ENCODE measurements at places on chromosomes 4 and X.

DNA sequence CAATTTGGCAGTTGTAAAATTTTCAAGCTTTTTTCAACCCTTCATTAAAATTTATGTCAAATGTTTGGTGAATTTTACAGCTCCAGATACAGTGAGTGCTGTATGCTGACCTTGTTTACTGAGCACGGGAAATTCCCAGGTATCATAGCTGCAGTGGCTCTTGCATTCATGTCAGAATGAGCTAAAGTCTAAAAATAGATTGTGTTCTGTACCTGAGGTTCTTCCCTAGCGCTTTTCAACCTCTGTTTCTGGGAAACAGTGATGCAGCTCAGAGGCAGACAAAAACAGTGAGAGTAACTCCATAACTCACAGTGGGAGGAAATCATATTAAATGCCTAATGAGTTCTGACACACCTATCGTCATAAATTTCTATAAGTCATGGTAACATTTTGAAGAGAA lies 393.8 kb upstream of the GNPDA2 start:
- DNase-seq: no peak

- DNase-seq: no peak
Measured at GRCh38 chr4:1219566-1219950, 29.4 kb downstream of the CTBP1 start.

DNA sequence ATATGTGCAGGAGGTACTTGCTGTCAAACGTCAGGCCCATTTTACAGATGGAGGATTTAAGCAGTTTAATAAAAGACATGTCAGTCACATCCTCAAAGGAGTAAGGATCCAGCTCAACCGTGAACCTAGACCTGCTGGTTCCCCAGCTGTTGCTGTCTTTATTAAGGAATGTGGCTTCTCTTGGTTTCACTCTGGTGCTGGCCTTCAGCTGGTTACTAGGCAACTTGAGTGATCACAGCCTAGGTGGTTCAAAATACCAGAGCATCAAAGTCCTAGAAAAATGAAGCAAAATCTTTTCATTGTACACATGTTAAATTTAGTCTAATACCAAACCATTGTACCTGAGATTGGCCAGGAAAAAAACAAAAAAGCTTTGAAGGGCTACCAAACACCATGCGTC lies 32.7 kb upstream of the GLRA2 start:
- no peak for DNase-seq

DNA sequence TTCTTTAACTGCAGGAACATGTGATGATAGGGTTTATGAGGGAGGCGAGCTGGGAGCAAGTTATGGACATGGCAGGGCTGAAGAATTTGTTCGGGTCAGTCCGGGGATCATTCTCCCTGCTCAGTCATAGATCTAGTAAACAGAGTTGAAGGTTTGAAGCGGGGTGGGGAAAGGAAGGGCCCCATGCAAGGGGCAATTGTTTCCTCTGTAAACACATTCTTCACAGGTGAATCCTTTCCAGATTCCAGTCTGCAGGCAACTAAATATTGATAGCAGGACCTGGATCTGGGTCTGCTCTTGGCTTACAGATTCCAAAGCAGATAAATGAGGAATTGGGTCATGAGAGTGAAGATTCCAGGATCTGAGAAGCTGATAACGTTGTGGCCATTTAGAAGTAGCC lies 44.3 kb upstream of the ARHGAP24 start:
- no peak for DNase-seq

- DNase-seq: no peak
Measured at GRCh38 chr4:174989791-174990190, 71.6 kb downstream of the ADAM29 start.

GRCh38 chr4:181525634-181526033 lies 717.6 kb upstream of the TENM3 start:
- DNase-seq: no peak

- DNase-seq: no peak
Measured at GRCh38 chrX:114372937-114373336, 210.9 kb upstream of the HTR2C start.

GRCh38 chrX:16807548-16807947 lies 21.3 kb downstream of the TXLNG start:
- DNase-seq: no peak

DNA sequence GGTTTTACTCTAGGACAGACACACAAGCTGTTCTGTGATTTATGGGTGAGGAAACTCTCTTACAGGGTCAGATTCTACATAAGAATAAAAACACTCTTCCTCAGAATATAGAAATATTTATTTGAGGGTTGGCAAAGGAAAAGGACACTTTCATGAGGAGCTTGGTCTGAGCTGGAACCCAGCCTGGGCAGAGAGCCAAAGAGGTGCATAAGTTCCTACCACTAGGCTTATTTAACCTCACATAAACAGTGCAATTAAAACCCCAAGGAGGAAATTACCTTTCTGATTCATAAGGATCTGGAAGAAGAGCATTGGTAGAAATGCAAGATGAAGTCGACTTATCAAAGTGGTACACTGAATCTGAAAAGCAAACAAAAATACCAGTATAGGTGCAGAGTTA lies 32.9 kb downstream of the SETD7 start:
- no peak for DNase-seq

GRCh38 chrX:13387666-13388494 lies 68.0 kb upstream of the ATXN3L start:
- no peak for DNase-seq

DNA sequence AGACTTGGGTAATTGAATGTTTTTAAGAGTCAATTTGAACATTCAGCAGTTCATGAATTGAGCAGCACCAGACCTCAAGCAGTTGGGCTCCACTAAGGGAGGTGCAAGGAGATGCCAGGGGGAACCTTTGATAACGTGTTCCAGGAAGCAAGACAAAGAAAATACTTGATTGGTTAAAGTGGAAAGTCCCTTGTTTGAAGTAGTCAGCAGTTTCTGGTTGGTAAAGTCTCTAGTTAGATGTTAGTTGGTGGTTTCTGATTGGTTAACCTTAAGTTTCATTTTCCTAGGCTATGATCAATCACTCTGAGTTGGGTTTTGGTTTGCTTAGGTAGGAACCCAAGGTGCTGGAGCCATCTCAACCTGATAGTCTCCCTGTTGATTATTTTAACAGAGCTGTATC lies 4.0 kb downstream of the HERC6 start:
- no peak for DNase-seq

DNA sequence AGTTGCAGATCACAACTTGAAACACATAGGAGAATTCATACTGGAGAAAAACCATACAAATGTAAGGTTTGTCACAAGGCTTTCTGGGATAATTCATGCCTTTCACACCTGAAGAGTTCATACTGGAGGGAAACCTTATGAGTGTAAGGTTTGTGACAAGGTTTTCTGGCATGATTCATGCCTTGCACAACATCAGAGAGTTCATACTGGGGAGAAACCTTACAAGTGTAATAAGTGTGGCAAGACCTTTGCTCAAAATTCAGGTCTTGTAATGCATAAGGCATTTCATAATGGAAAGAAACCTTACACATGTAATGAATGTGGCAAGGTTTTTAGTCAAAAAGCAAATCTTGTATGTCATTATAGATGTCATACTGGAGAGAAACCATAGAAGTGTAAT lies 58.8 kb upstream of the ENPEP start:
- DNase-seq: no peak

- no peak for DNase-seq
Measured at GRCh38 chr4:37471971-37472370, 214.2 kb downstream of the RELL1 start.

- no peak for DNase-seq
Measured at GRCh38 chrX:97797076-97797475, 913.4 kb downstream of the RPA4 start.

DNA sequence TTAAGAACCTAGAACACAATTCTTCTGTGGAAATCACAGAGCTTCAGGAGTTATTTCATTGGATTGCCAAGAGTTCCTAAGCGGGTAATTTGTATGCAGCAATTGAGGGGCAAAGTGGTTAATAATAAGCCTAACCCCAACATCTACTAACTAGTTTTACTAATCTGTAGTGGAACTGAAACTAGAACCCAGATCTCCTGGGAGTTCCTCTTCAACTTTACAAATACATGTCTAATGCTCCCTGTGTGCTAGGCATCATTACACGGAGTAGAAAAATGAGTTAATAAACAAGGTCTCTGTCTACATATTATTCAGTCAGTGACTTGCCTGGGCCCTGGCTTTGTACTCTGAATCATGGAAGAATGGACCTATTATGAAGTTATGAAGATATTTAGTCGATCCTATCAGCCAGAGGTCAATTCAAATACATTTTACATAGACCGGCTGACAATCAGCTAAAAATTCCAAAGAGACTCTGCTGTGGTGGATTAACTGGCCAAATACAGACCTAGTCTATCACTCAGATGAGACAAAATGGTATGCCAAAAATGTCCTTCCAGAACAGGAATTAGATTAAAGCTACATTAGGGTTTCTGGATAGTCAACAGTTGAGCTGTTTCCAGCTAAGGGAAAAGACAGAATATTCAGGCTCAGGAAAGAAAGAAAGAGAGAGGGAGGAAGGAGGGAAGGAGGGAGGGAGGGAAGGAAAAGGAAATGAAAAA lies 326.0 kb downstream of the FBXW7 start:
- DNase-seq: no peak

- no peak for DNase-seq
Measured at GRCh38 chr4:146269228-146269653, 54.9 kb downstream of the REELD1 start.

- no peak for DNase-seq
Measured at GRCh38 chr4:182975806-182976205, 58.6 kb upstream of the DCTD start.

DNA sequence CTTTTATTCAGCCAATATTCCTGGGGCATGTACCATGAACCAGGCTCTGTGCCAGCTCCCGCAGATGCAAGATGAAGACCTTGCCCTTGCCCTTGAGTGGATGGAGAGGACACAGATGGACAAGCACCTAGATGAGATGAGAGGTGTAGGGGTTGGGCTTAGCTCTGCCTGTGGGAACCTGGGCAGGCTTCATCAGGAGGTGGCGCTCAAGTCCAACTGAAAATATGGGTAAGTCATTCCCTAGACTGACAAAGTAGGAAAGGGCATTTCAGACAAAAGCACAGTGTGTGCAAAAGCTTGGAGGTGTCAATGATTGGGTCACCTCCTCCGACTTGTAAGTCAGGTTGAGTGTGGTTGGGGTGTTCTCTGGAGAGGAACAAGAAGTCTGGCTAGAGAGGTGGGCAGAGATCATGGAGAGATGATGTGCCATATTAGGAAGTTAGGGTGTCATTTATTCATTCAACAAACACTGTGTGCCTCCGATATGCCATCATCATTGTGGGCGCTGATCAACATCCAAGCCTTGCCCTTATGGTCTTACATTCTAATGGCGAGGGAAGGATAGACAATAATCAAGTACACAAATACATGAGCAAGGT lies 64.6 kb downstream of the ANAPC4 start:
- DNase-seq: peak; percentile 34

DNA sequence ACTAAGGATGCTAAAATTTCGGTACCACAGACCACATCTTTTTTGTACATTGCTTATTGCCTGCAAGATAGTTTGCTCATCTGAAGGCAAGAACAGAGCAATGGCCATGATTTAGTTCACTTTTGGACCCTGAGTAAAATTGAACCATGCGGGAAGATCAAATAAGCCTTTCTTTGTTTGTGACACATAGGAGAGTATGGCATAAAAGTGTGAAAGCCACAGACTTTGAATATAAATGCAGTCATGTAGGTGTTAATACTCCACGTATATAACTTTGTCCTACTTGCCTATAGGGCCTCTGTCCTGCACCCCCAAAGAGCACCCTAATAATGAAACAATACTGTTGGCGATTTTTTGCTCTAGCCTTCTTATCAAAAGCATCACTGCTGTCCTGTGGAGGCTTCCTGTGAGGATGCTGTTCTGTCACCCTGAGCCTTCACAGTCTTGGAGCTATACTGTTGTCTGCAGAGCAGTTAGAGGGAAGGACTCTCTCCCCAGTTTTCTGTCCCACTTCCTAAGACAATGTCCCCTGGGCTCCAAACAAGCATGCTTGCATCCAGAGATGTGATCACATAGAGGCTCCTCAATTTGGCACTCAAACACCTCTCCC lies 10.2 kb upstream of the CXCL13 start:
- DNase-seq: no peak

- DNase-seq: no peak
Measured at GRCh38 chr4:102399021-102399420, 53.7 kb upstream of the SLC39A8 start.

DNA sequence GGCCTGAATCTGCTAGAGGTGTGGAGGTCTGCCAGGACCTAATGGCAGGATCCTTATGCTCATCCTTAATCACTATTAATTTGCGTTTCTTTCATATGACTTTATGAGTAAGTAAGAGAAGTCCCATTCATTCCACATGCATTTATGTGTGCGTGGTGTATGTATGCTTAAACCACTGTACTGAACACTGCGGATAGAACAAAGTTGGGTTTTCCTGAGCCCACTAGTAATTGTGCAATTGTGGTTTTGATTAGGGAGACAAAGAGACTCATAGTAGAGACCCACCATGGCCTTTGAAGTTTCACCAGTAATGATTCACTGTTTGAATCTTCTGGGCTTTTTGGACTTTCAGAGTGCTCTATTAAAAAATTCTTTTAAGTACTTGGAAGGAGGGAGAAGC lies 498.5 kb upstream of the DIPK2B start:
- DNase-seq: no peak

GRCh38 chrX:114065577-114066223 lies 518.2 kb upstream of the HTR2C start:
- no peak for DNase-seq

- DNase-seq: no peak
Measured at GRCh38 chr4:2619459-2619858, 83.0 kb downstream of the FAM193A start.

GRCh38 chr4:137909529-137910309 lies 332.4 kb downstream of the SLC7A11 start:
- DNase-seq: no peak

DNA sequence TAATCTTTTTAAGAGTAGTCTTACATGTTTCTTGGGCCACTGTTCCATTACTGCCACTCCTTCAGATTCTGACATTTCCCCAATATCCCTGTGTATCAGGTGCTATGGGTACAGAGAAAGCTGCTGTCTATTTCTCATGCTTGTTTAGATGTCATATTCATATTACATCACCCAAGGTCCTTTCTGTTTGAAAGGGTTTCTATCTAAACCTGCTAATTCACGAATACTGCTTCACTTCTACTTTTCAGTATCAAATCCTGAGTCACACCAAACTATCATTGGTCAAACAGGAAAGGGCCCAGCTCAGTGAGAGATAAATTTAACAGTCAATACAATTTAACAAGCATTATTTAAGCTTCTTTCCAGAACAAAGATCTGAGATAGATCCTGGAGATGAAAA lies 241.4 kb downstream of the UGT8 start:
- no peak for DNase-seq

DNA sequence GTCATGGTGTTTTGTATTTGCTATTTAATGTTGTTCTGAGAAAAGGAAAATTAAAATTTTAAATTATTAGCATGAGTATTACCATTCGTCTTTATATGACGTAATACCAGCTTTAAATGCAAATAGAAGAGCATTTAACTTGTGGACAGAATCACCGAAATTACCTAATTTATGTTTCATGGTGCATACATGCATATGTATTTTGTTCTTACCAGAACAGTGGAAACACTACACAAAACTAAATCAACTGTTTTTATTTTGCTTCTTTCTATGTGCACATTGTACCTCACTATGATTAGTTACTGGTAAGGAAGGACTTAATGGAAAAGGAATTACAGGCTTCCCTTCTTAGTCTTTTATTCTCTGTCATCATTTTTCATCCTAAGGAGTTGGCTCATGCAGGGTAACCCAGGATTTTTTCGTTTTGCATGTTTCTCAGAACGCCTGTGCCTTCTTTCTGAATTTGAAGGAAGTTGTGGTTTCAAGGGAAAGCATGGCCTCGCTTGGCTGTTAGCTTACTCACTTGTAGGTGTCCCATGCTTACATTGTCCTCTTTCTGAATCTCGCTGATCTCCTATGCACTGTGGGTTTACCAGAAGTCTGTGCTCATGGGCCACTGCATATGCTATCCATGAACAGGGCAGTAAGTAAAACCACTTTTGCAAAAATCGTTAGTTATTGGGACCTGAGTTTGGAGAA lies 300.0 kb upstream of the PUDP start:
- no peak for DNase-seq

Measured in right renal cortex interstitium (tissue), 3 donors.